Stimulated activated CD4-positive, alpha-beta T cell treated with anti-CD3 and anti-CD28 coated beads, Interleukin-1b, Interleukin-23, amount 100 ng/mL, for 1 hour (primary cell): ENCODE measurements at places on chromosomes 16 and 17.

DNA sequence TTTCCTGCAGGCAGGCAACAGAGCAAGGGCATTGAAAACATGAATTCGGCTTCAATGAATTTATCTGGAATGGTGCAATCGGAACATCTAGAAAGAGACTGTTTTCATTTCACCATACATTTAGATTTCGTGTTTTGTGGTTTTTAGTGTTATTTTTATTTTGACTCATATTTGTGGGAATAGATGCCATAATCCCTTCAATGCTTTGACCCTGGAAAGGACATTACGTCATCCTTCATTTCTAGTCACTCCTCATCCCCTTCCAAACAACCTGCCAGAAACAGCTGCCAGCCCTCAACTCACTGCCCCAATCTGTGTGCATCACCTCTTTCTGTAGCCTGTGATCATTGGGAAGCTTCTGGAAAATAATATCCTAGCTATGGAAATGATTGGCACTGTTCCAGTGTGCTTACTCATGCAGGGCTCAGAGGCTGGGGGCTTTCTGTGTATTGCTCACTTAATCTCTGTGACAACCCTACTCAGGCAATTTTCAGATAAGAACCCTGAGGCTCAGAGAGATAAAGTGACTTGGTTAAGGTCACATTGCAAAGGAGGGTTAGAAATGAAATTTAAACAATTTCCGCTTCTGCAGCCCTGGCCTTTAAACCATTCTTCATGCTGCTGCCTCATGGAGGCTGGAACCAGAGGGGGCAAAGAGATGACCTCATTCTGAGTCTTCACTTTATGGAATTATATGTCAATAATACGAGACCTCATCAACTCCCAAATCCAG lies 9.5 kb upstream of the KSR1 start:
- DNase-seq = no peak

GRCh38 chr16:68420366-68420942 lies 27.9 kb downstream of the SMPD3 start:
- DNase-seq = no peak

GRCh38 chr16:48335961-48336360 lies 49.3 kb downstream of the SIAH1 start:
- DNase-seq = no peak

DNA sequence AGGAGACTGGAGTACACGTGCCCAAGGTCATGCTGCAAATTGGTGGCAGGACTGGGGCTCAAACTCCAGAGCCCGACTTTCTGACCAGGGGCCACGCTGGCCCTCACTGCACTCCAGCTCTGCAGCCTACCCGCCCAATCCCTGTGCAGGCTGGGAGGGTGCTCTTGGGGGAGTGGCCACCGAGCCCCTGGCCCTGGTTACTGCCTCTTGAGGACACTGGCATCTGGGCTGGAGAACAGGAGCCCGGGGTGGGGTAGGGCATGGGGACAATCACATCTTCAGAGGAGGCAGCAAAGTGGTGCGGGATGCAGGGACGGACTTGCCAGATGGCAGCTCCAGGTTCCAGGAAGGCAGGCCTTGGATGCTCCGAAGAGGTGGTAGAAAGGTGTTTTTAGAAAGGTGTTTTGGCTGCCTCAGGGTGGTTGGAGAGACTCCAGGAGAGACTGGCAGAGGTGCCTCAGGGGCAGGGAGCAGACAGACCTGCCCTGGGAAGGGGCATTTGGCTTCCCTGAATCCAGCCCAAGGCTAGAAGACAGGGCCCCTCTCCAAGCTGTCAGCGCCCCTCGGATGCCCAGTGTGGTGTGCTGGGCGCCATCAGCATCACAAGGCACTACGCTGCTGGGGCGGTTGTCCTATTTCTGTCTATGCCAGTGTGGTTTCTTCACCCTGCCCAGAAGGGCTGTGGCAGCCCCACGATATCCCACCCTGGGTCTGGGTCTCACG lies 220.6 kb downstream of the NTN1 start:
- no peak for DNase-seq

DNA sequence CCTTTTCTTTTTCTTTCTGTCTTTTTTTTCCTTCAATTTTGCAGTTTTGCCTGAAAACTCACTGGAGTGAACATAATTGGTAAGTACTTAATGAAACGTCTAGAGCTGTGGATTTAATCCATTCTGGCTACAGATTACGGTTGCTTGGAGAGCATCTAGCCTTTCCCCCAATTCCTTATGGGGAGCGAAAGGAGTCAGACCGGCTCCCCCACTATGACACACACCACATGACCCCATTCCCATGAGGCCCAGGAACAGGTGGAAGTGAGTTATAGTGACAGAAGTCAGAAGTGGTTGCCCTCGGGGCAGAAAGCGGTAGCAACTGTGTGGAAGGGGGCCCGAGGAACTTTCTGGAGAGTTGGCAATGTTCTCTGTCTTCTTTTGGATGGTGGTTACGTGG lies 41.2 kb downstream of the EMP2 start:
- DNase-seq = no peak

- DNase-seq = no peak
Observed at GRCh38 chr17:28394337-28395116, 11.5 kb downstream of the SLC46A1 start.

- no peak for DNase-seq
Observed at GRCh38 chr17:1087381-1088241, 90.7 kb downstream of the TIMM22 start.

GRCh38 chr16:55283812-55284717 lies 39.9 kb upstream of the IRX6 start:
- DNase-seq = no peak

DNA sequence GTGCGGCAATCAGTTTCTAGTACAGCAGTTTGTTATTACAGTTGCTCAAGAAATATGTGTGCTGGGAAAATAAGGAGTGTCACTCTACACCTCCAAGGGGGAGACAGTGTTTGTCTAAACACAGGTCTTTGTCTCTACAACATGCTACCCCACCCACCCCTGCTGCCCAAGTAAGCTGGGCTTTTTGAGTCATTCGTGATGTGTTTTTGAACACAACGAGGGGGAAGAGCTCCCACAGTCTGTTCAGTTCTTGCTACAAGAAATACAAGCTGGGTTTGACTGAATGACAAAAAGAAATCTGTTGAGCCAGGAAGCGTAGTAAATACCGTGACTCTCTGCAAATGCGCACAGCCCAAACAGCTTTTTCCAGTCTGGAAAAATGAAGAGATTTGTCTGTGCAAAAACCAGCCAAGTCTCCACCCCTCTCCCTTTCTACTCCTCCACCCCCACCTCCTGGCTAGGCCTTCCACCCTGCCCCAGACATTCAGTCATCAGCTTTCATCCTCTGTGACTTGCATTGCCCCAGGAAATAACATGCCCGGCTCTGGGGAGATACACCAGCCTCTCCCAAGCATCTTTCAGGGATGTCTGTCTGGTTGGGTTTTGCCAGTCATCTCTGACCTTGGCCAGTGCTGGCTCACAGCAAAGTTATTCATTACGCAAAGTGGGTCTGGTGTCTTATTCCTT lies 25.7 kb downstream of the CHD9 start:
- no peak for DNase-seq

- no peak for DNase-seq
Observed at GRCh38 chr16:22366889-22367288, 7.5 kb downstream of the CDR2 start.

DNA sequence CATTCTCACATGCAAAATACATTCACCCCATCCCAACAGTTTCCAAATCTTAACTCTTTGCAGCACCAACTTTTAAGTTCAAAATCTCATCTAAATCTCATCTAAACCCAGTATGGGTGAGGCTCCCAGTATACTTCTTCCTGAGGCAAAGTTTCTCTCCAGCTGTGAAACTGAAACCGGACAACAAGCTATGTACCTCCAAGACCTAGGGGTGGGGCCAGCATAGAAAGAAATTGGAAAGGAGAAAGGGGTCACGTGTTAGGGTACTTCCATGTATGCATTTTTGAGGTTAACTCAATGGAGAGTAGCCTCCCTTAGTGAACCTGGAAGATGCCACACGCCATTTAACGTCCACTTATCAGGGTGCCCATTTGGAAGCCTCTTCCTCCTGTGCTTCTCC lies 23.9 kb upstream of the LRRC75A start:
- no peak for DNase-seq

DNA sequence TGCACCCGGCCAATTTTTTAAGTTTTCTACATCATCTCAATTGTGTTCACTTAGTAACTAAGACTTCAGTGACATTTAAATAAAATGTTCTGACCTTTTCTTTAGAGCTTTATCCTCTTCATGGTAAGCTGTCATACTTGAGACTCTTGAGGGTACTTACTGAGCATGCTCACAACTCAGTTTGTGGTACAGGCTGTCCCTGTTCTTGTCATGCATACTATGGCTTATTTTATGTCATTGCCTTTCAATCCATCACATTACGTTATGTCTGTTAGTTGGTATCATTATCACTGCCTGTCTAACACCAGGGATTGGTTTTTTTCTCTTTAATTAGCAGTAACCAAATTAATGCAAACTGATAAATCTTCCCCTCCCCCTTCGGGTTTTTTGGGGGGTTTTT lies 41.9 kb upstream of the RHBDL3 start:
- no peak for DNase-seq

- DNase-seq = no peak
Observed at GRCh38 chr16:68445458-68445857, 2.9 kb downstream of the SMPD3 start.

GRCh38 chr16:50548909-50549560 lies 839 bp downstream of the NKD1 start:
- no peak for DNase-seq

- DNase-seq = no peak
Observed at GRCh38 chr17:77637818-77638575, 320.5 kb upstream of the TNRC6C start.

GRCh38 chr16:48054881-48055601 lies 100.8 kb downstream of the ABCC12 start:
- DNase-seq = no peak

GRCh38 chr17:51427856-51428255 lies 167.5 kb downstream of the UTP18 start:
- DNase-seq = peak; percentile 21

DNA sequence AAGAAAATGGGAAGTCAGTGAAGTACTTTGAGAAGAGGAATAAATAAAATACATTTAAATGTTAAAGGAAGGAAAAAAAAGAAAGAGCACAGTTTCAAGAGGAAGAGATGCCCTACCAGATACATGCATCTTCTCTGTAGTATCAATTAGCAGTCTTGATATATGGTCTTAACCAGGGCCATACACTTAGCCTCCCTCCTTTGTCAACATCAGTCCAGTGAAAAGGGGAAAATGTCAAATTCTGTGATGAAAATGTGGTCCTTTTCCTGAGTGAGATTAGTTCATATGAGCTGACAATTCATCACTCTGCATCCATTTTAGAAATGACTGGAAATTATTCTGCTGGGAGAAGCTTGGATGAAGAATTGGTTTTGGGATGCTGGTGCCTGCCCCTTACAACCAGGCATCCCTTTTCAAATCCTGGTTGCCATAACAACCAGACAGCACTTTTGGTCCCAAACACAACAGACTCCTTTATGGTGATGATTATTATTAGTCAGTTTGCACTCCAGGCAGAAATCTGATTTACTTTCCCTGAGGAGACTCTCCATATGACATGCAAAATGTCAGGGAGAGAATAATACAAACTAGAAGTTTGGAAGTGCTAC lies 933.6 kb upstream of the CDH8 start:
- no peak for DNase-seq

DNA sequence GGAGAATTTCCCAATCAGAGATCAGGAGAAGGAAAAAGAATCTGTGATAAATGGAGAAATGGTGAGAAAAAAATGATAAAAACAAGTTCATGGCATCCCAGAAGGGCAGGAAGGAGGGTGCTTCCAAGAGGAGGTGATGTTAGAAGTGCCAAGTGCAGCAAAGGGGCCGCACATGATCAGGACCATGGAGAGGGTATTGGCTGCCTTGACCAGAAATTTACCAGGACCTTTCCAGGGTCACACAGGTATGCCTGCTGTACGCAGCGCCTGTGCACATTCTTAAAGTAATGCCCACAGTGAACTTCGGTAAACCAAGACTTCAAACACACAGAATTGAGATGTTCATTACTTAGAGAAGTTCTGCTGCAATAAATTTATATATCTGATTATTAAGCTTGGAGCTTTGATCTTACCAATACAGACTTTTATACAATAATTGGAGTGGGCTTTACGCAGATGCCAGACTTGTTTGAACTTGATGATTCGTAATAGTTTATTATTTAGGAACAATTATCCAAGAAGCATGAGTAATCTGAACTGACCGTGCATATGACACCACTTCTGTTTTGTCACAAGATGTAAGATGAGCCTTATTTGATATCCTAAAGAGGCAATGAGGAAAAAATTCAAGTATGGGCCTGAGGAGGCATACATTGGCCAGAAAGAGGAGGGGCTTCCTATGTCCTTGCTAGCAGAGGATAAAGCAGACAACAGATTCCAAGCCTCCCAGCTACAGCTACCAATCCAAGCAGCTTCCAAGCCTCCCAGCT lies 2.2 kb upstream of the KRT33A start:
- no peak for DNase-seq

- DNase-seq = peak; percentile 48
Observed at GRCh38 chr17:74199306-74200092, 4.0 kb upstream of the RPL38 start.
